Sciatic nerve (tissue), 2 donors: ENCODE measurements at places on chromosomes 4 and X. TPM values are rescaled to one million over a fixed set of nuclear protein-coding genes. Genes with fewer than 3 reads are reported as not detected.

The SGMS2 gene
- 43.6 TPM for total RNA-seq

DNA sequence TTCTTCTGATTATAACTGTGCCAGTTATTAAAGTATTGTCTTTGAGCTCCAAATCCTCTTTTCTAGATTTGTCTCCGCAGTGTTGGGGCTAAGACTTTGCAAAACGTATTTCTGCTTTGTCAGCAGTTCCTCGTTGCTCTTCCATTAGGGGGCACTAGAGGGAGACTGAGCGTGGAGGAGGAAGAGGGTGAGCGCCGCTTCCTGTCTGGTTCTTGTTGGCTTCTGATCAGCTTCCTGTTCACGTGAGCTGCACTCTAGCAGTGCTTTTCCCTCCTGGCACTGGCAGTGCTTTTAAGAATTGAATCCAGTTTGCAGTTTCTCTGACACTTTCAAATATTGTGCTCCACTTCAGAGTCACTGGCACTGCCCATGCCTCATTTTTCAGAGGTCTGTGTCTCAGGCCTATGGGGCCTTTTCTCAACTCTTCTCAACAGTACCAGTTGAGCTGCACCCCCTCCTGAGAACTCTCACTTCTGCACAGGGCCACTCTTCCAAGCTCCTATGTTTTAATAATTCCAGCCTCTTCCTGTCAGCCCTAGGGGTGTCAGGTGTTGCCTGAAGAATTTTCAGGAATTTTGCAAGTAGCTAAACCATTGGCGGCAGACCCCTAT is 54.4 kb upstream of the LCORL start:
- DNase-seq: no peak

- DNase-seq: no peak
Observed at GRCh38 chr4:126603825-126604224, 1028.9 kb upstream of the INTU start.

GRCh38 chrX:137194164-137194563 is 160.4 kb upstream of the GPR101 start:
- no peak for DNase-seq

DNA sequence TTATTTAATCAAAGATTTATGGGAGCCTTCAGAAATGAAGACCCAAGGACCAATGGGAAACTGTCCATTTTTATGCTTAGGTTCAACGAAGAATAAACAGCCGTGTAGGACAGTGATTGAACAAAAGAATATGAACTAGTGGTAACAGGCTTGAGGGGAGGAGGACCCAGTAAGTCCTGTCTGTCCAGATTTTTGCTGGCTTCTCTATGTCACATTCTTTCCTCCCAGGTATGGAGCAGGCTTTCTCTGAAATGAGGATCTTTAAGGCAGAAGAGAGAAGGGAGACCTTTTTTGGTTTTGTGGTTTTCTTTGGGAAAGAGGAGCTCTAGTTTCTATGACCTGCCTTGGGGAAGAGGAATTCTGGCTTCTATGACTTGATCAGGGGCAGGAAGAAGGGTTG is 74.1 kb downstream of the BANK1 start:
- DNase-seq: no peak
